ENCODE measurements at places on chromosomes 1 and 21.
A peak's percentile ranks its signal among the peaks of the same experiment; 100 is the strongest.

- DNase-seq: no peak
These were observed 141.0 kb downstream of the MAGI3 start for GRCh38 chr1:113531321-113531720.

DNA sequence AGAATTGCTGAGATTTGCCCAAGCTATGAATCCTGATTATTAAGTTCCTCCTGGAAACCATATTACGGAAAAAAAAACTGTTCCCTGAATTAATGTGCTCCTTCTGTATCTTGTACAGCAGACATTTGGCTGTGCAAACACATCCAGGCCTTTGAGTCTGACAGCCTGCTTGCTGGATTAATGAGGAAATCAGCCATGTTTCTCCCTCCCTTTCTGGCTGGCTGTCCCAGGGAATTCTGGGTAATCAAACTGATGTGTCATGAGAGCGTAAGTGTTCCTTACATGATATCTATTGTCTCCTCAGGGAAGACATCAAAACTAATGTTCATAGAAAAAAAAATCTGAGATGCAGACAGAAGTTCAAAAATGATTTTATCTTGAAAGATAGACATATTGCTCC is 18.8 kb downstream of the PGBD5 start:
- DNase-seq: no peak

GRCh38 chr1:85462931-85463649 is 1.9 kb downstream of the DDAH1 start:
- no peak for DNase-seq

DNA sequence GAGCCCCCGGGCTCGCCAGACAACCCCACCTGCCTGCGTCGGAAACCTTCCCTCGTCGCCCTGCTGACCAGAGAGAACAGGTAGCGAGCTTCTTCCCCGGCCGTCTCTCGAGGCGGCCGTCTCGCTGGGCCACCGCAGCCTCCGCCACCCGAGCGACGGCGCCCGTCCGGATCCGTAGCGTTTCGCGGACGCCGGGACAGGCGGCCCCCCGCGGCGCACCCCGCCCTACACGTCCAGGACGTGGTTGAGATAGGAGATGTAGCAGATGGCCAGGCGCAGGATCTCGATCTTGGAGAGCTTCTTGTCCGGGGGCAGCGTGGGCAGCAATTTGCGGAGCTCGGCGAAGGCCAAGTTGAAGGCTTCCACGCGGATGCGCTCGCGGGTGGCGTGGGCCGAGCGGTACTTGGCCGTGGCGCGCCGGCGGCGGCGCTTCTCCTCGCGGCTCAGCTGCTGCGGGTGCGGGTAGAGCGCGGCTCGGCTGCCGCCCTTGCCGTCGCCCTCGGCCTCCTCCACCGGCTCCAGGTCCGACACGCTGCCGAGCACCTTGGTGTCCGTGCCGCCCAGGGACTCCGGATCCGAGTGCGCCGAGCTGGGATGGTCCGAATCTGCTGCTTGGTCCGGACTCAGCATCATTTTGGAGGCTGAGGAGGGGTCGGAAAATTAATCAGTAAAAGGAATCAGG is 3.0 kb downstream of the NHLH2 start:
- no peak for DNase-seq

DNA sequence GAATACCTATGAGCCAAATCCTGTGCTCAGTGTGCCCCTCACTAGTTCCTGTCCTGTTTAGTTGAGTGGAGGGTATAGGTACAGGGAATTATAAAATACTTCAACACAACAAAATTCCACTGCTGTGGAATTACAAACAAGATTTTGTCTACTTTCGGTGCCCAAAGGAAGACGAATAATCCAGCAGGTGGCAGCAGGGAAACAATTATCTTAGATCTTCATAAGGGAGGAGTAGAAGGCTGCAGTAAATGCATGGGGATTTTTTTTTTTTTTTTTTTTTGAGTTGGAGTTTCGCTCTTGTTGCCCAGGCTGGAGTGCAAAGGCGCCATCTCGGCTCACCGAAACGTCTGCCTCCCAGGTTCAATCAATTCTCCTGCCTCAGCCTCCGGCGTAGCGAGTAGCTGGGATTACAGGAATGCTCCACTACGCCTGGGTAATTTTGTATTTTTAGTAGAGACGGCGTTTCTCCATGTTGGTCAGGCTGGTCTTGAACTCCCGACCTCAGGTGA is 2.0 kb upstream of the PIP5K1A start:
- peak; percentile 71 for DNase-seq

DNA sequence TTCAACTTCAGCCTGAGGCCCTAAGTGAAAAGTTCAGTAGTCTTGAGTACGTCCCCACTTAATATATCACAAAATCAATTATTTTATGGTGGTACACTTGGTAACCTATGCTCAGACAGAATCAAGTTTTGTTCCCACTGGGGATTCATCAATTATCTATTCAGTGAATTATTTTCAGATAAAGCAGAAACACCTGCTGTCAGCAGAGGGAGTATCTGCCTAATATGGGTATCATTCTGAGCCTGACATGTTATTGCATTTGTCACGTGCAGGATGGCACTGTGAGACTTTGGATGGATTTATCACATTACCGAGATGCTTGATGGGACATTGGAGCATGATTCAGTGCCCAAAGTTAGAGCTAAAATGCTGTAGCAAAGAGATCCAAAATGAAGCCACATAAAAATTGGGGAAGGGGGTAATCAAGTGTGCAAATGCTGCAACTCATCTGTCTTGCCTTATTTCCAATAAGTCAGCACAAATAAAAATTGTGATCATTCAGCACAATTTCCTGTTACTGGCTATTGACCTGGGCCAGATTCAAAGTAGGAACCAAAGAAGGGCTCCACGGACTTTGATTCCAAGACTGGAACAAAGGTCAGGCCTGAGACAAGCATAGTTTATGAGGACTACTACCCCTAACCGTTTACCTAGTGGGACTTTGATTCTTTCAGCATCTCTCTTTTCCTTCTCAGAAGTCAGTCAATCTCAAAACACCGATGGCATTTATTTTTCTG is 657.6 kb downstream of the LMO4 start:
- no peak for DNase-seq

GRCh38 chr1:150628766-150629114 is 672 bp downstream of the ENSA start:
- no peak for DNase-seq

- DNase-seq: no peak
These were observed 595 bp downstream of the IL10RB start for GRCh38 chr21:33266789-33267135.

- no peak for DNase-seq
These were observed 287.6 kb downstream of the AKT3 start for GRCh38 chr1:243562473-243562872.
